ENCODE measurements at places on chromosomes 7 and 10. TPM values are rescaled to one million over a fixed set of nuclear protein-coding genes. Genes with fewer than 3 reads are reported as not detected.

GRCh38 chr10:86253091-86254072, 113.2 kb downstream of the GRID1 start:
- no peak overlapping the region for H3K27ac ChIP-seq
- H3K4me3 ChIP-seq, result no peak overlapping the region
- H3K4me1 ChIP-seq, result no peaks in the 10 kb centered on the region

GRCh38 chr7:3091631-3092030, 48.0 kb upstream of the CARD11 start:
- no peaks in the 10 kb centered on the region for H3K4me1 ChIP-seq
- no peaks in the 10 kb centered on the region for H3K27me3 ChIP-seq
- H3K36me3 ChIP-seq, result no peaks in the 10 kb centered on the region
- DNase-seq, result no peak
- H3K4me3 ChIP-seq, result no peak overlapping the region
- H3K27ac ChIP-seq, result no peak overlapping the region

DNA sequence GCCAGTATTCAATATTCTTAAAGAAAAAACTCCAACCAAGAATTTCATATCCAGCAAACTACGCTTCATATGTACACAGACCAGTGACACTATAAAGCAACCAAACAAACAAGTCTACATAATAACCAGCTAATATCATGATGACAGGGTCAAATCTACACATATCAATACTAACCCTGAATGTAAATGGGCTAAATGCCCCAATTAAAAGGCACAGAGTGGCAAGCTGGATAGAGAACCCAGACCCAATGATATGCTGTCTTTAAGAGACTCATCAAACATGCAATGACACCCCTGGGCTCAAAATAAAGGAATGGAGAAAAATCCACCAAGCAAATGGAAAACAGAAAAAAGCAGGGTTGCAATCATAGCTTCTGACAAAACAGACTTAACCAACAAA, 218.1 kb upstream of the NFE2L3 start:
- no peak overlapping the region for H3K4me3 ChIP-seq
- H3K36me3 ChIP-seq, result no peaks in the 10 kb centered on the region
- H3K4me1 ChIP-seq, result no peaks in the 10 kb centered on the region
- no peak overlapping the region for H3K27ac ChIP-seq

DNA sequence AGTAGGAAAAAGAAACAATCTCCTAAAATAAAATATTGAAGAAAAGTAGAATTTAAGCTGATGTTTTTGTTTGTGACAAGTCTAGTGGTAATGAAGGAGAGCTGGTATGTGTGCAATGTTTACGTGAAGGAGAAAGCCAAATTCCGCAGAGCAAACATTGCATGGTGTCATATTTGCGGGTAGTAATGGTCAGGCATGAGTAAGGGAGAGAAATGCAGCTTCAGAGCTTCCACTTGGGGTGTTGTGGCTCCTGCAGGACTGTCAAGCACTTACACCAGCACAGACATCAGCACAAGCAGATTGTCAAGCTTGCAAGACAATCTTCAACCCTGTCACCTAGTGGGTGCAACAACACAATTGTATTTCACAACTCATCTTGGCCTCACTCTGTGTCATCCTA, 136.5 kb upstream of the ETV1 start:
- no peaks in the 10 kb centered on the region for H3K36me3 ChIP-seq
- H3K4me1 ChIP-seq, result no peaks in the 10 kb centered on the region
- H3K27ac ChIP-seq, result no peak overlapping the region
- no peak for DNase-seq
- H3K4me3 ChIP-seq, result no peak overlapping the region

DNA sequence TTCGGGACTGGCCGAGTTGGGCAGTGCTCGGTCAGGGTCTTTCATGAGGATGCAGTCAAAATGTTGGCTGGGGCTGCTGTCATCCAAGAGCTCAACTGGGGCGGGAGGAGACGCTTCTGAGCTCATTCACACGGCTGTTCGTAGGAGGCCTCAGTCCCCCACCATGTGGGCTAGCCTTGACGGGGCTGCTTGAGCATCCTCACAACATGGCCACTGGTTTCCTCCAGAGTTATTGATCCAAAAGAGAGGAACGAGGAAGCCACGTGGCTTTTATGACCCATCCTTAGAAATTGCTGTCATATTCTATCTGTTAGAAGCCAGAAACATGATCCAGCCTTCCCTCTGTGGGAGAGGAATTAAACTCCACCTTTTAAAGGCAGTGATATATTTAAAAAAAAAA, 68.1 kb downstream of the GTF2IRD1 start:
- no peak overlapping the region for H3K27ac ChIP-seq
- no peak for DNase-seq
- H3K4me1 ChIP-seq, result no peaks in the 10 kb centered on the region
- H3K4me3 ChIP-seq, result no peak overlapping the region

- DNase-seq, result no peak
- H3K27me3 ChIP-seq, result no peaks in the 10 kb centered on the region
- no peak overlapping the region for H3K4me3 ChIP-seq
- no peaks in the 10 kb centered on the region for H3K36me3 ChIP-seq
- H3K4me1 ChIP-seq, result no peaks in the 10 kb centered on the region
These were observed 1621.6 kb downstream of the REEP3 start for GRCh38 chr10:65142641-65143435.

DNA sequence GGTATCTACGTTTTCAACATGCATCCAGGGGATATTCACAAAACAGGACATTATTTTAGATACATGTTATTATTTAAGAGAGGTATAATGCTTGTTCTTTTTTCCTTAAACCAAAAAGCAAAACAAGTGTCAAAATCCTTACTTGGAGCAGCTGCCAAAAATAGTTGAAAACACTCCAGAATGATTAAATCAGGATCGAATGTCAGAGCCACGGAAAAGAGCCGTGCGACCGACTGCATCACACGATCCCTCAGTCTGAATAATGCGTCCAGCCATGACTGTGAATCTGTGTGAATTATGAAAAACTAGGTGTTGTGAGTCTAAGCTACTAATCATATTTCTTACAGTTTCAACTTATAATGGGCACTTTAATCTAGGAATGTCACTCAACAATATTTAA, 126.0 kb downstream of the PARD3 start:
- H3K4me1 ChIP-seq, result no peaks in the 10 kb centered on the region
- no peak overlapping the region for H3K4me3 ChIP-seq
- no peaks in the 10 kb centered on the region for H3K36me3 ChIP-seq
- no peak overlapping the region for H3K27ac ChIP-seq
- no peak for DNase-seq

DNA sequence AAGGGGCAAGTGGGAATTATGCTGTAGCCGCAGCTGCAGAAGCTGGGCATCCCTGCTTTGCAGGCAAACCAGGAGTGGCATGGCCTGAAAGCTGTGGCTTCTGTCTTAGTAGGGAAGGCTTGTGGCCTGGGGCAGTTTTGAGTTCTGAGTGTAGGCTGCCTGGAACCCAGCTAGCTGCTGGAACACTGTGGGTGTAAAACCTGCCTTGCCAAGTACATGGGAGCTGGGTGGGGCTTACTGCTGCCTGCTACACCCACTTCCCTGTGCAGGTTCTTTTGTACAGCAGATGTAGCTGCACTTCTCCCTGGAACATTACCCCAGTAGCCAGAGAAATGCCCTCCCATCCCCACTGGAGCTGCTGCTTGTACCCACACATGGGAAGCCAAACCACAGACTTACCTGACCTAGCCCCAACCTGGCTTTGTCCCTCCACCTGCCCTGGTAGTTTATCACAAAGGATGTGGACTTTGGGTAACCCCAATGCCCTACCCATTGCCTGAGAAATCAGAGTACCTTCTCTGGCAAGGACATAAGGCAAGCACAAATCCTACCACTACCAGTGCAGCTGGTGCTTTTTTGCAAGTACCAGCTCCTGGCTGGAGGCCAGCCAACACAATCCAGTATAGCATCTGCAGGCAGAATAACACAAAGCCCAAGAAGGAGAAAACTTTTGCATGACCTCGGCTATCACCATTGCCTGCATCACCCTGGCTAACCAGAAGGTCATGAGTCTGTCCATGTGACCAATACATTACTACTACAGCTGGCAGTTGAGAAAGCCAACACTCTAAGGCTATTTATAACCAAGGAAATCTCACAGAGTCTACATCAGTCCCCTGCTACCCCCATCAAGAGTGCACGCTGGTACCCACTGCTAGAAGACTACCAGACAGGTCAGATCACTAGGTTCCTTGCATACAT, 26.5 kb upstream of the PPP1R3A start:
- H3K27ac ChIP-seq, result no peak overlapping the region
- no peaks in the 10 kb centered on the region for H3K4me1 ChIP-seq
- H3K27me3 ChIP-seq, result no peaks in the 10 kb centered on the region
- H3K36me3 ChIP-seq, result no peaks in the 10 kb centered on the region
- DNase-seq, result no peak

GRCh38 chr10:105262666-105263065, 621.6 kb downstream of the SORCS3 start:
- H3K27ac ChIP-seq, result no peak overlapping the region
- H3K36me3 ChIP-seq, result no peaks in the 10 kb centered on the region
- DNase-seq, result no peak
- no peaks in the 10 kb centered on the region for H3K4me1 ChIP-seq

- H3K36me3 ChIP-seq, result no peaks in the 10 kb centered on the region
- no peak overlapping the region for H3K27ac ChIP-seq
- H3K4me3 ChIP-seq, result no peak overlapping the region
These were observed 334.4 kb downstream of the ADARB2 start for GRCh38 chr10:1402816-1403507.

DNA sequence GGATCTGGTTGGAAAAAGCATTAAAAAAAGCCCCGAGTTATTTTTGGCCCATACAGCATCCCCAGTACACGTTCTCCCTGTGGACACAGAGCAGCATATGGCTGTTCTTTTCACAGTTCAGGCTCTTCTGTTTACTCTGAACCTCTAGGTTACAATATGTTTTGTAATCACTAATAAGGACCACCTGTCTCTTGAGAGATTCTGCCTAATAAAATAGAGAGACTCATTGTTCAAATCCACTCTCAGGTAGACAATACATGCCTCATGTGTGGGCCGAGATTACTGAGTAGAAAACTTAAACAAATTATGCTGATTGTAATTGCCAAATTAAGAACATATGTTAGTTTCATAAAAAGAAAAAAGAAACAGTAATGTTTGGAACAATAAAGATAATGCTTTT, 647.7 kb downstream of the GRM8 start:
- H3K36me3 ChIP-seq, result no peaks in the 10 kb centered on the region
- DNase-seq, result no peak
- H3K4me3 ChIP-seq, result no peak overlapping the region
- H3K27me3 ChIP-seq, result no peaks in the 10 kb centered on the region

DNA sequence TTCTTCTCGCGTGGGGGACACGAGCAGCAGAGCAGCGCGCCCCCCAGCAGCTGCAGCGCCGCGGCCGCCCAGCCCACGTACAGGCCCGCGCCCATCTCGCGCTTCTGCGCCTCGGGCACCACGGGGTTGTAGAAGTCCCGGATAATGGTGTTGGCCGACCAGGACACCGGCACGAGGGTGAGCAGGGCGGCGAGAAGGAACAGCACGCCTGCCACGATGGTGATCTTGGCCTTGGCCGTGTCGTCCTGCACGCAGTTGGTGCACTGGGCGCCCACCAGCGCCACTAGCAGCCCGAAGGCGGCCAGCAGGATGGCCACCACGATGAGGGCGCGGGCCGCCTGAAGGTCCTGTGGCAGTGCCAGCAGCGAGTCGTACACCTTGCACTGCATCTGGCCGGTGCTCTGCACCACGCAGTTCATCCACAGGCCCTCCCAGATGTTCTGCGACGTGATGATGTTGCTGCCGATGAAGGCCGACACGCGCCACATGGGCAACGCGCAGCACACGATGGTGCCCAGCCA, 529 bp downstream of the CLDN3 start:
- H3K36me3 ChIP-seq, result no peaks in the 10 kb centered on the region
- H3K27ac ChIP-seq, result peak overlapping the region; percentile 72
- peaks cover 6% of the 10 kb centered on the region for H3K27me3 ChIP-seq
- no peak for DNase-seq

- no peaks in the 10 kb centered on the region for H3K27me3 ChIP-seq
- H3K4me1 ChIP-seq, result peaks cover 4% of the 10 kb centered on the region
- H3K4me3 ChIP-seq, result no peak overlapping the region
- DNase-seq, result no peak
- H3K27ac ChIP-seq, result no peak overlapping the region
These were observed 240.2 kb downstream of the PRKG1 start for GRCh38 chr10:51314481-51314880.

DNA sequence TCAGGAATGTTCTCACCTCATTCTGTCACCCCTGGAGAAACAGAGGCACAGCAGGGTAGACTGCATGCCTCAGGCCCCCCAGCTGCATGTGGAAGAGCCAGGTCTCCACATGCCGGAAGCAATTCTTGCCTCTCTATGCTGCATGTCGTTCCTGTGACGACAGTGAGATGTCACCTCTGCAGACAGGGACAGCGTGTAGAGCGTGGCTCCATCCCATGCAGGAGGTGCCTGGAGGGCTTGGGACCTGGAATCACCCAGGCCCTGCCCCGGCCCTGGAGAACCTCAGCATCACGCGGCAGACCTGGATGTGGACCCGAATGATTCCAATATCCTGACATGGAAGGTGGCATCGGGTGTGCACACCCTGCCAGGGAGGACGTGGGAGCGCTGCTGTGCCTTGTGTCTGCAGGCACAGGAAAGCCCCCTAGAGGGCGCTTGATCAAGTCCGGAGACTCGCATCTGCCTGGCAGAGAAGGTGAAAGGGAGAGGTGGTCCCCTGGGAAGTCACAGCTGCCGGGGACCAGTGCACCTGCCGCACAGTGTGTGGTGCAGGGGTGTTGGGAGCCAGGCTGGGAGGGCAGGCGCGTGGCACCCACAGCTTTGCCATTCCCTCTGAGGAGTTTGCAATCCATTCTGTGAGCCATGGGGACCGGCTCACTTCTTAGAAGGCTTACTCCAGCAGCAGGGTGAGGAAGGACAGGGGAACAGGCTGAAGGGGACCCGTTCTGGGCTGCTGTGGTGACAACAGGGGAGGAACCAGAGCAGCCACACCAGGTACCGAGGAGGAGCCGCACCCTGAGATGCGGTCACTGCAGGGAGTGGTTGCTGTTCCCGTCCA, 45.3 kb upstream of the EN2 start:
- H3K4me3 ChIP-seq, result no peak overlapping the region
- DNase-seq, result peak; percentile 60
- no peaks in the 10 kb centered on the region for H3K36me3 ChIP-seq
- H3K4me1 ChIP-seq, result no peaks in the 10 kb centered on the region
- H3K27me3 ChIP-seq, result no peaks in the 10 kb centered on the region

- no peaks in the 10 kb centered on the region for H3K4me1 ChIP-seq
- no peak overlapping the region for H3K27ac ChIP-seq
- no peak overlapping the region for H3K4me3 ChIP-seq
- DNase-seq, result peak; percentile 72
- H3K27me3 ChIP-seq, result no peaks in the 10 kb centered on the region
These were observed 25.8 kb upstream of the PPP2R2D start for GRCh38 chr10:131874991-131875451.

Gene POLD2
- 161 TPM for total RNA-seq

Gene HNRNPA2B1
- total RNA-seq, result 769 TPM

Gene WIPF3
- total RNA-seq, result 2.3 TPM

Gene AKR1C4
- not detected for total RNA-seq

Gene ARMC3
- not detected for total RNA-seq

Gene MRPS16
- total RNA-seq, result 90.5 TPM

Gene ZNF777
- total RNA-seq, result 9.5 TPM

Gene PAPOLB
- not detected for total RNA-seq

Gene SRRM3
- total RNA-seq, result 0.64 TPM

Gene VAX1
- total RNA-seq, result not detected

Gene SHLD2
- 27.8 TPM for total RNA-seq

Gene FBXL13
- total RNA-seq, result 0.17 TPM

Gene PYROXD2
- total RNA-seq, result 9.4 TPM

Gene TAC1
- total RNA-seq, result 2.2 TPM

Gene ASCC1
- total RNA-seq, result 19.2 TPM

Gene EMX2
- total RNA-seq, result not detected
